ENCODE measurements at places on chromosomes 6 and 20. TPM values are rescaled to one million over a fixed set of nuclear protein-coding genes. Genes with fewer than 3 reads are reported as not detected.

The SSTR4 gene
- not detected for total RNA-seq

The CFB gene
- 2.2 TPM for total RNA-seq

The MCHR2 gene
- total RNA-seq = not detected

The RIPOR2 gene
- total RNA-seq = 441 TPM

The TMEM244 gene
- 1.2 TPM for total RNA-seq

The BPIFB1 gene
- total RNA-seq = not detected

The LINC00237 gene
- not detected for total RNA-seq

All from T-cell (primary cell).